Fibroblast of villous mesenchyme (primary cell): ENCODE measurements at places on chromosomes 3 and 15. TPM values are rescaled to one million over a fixed set of nuclear protein-coding genes. Genes with fewer than 3 reads are reported as not detected.
A peak's percentile ranks its signal among the peaks of the same experiment; 100 is the strongest.

DNA sequence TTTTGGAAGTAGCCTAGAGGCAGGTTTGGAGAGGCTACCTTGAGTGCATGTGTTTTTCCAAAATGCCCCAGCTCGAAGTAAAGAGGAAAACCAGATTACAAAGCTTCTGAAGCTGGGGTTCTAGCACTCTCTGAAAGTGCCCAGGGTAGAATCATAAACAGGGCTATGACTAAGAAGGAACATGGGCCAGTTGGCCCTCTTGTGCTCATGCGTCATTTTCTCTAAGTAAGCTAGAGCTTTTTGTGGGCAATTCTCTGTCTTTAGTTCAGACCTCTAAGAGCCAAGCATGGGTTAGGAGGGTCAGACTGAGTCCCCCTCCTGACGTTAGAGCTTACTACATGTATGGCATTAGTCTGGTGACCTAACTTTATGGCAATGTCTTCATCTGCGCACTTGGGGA is 129.5 kb upstream of the UMPS start:
- DNase-seq = no peak

- no peak for DNase-seq
Measured at GRCh38 chr15:89089316-89090230, 1.3 kb downstream of the ABHD2 start.

DNA sequence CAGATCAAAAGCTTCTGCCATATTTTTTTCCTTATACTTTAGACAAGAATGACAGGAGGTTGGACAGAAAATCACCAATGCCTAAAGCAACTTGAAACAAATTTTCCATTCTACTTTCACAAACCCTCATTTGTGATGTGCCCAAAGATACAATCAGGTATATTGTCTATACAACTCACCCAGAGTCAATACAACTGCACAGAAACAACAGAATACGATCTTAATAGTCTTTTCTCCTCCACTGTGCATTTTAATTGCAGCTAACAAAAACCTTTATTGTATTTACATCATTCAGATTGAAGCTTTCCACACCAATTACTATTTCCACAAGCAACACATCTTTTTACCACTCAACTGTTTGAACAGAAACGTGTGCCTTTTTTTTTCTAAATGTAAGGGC is 80.4 kb downstream of the PLOD2 start:
- DNase-seq = no peak

GRCh38 chr3:179852142-179852905 is 184.4 kb downstream of the PEX5L start:
- peak; percentile 4 for DNase-seq

- no peak for DNase-seq
Measured at GRCh38 chr3:184238246-184238818, 8.9 kb downstream of the VWA5B2 start.

- DNase-seq = peak; percentile 95
Measured at GRCh38 chr15:41930221-41930866, 36.5 kb upstream of the SPTBN5 start.

- DNase-seq = peak; percentile 22
Measured at GRCh38 chr15:38696109-38696727, 131.6 kb upstream of the RASGRP1 start.

Gene SOX14
- total RNA-seq = not detected in 2 replicates

Gene CYFIP1
- 89.9 and 108 TPM in 2 replicates for total RNA-seq
